ENCODE measurements at places on chromosomes 5 and 9.

GRCh38 chr5:150729859-150730258, 29.0 kb downstream of the DCTN4 start:
- no peak for DNase-seq

DNA sequence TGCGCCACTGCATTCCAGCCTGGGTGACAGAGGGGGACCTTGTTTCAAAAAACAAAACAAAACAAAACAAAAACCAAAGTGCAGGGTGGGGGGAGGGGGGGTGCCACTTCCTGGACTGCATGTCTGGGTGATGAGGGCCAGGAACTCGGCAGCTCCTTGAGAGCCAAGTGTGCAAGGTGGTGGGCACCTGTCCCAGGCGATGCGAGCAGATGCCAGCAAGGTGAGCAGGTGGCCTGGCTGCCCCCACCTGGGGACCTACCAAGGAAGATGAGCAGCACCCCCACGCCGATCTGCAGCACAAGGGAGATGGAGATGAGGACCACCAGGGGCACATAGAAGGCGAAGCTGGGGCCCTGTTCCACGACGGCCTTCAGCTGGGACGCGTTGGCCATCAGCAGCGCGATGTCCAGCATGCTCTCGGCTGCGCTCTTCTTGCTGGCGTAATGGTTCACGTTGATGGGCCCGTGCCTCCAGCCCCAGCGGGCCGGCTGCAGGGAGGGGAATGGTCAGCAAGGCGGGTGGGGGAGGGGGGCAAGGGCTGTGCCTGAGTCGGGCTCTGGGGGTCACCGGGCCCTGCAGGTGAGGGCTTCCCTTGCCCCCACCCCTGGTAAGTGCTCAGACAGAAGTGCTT, 7.8 kb downstream of the NINJ1 start:
- no peak for DNase-seq

DNA sequence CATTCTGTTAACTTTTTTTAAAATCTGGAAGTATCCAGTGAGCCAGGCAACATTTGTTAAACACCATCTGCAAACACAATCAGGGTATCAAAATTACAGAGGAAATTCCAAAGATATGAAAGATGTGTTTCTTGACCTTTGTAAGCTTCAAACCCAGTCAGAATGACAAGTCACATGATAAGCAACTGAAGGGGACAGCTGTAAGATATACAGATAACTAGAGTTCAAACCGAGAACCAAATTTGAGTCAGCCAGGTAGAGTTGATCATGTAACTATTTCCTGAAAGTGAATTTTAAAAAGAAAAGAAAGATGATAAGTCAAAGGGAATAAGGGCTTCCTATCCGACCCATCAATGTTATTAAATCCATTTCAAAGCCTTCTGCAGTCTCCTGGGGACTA, 196.2 kb downstream of the DEPDC1B start:
- DNase-seq = no peak

DNA sequence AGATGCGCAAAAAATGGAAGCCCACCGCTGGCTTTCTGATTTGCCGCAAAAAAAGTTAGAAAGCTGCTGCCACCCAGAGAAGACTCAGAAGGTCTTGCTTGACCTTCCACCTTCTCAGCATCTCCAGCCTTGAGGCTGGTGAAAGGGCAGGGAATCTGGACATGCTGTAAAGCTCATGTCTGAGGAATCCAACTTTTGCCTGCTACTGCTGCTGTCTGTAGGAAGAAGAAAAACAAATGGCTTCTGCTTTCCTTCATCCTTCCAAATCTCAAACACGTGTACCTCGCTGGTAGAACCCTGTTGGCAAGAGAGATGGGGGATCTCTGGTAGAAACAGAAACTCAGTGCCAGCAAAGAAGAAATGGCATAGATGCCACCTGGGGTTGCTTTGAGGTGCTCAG, 10.2 kb downstream of the TJP2 start:
- no peak for DNase-seq

DNA sequence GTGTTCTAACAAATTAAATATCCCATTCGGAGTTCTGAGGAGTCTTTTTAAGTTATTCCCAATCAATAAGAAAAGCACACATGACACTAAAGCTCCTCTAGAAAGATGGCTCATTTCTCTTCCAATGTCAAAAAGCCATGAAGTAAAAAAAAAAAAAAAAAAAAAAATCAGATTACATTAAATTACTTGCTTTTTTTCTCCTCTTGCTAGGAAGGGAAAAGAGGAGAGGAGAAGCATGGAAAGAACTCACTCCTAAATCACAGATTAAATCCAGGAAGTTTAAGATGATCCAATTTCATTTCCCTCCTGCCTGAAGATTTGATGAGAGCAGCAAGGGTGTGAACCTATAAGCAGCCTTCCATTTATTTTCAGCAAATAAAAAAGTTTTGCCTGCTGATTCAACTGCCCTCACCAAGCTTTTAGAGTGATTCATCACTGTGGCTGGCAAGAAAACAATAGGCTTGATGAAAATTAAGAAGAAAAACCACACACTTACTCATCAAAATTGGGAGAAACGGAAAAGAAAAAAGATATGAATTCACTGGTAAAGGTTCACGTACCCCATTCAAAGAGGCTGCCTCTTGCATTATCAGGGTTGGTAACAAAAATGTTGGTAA, 19.7 kb downstream of the MYO10 start:
- DNase-seq = no peak

GRCh38 chr5:181081989-181082388, 41.9 kb downstream of the BTNL9 start:
- no peak for DNase-seq

DNA sequence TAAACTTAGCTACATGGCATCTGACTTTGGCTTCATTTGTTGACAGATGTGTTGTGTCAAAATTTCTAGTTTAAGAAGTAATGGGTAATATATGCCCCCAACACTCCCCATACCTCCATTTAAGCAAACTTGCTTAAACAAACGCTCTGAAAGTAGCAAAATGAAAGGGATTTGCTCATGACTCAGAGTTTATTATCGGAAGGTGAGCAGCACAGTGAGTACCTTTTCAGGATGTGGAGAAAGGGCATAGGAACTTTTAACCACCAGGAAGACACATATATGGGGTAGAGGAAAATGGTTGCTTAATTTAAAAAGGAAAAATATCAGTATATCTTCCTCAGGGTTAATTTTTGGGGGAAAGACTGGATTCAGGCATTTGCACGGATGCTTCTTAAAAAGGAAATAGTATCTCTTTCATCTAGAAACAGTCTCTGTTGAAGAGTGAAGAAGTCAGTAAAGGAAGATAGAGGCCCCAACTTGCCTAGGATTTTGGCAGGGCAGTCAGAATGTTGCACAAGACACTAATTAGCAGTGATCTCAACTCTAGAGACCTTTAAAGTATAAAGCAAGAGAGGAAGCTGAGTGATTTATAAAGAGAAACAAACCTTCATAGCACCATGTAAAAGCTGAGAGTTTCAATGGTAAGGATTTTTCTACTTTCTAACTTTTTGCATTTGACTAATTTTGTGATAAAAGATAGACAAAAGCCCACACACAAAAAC, 155.1 kb downstream of the TRIO start:
- DNase-seq = no peak

DNA sequence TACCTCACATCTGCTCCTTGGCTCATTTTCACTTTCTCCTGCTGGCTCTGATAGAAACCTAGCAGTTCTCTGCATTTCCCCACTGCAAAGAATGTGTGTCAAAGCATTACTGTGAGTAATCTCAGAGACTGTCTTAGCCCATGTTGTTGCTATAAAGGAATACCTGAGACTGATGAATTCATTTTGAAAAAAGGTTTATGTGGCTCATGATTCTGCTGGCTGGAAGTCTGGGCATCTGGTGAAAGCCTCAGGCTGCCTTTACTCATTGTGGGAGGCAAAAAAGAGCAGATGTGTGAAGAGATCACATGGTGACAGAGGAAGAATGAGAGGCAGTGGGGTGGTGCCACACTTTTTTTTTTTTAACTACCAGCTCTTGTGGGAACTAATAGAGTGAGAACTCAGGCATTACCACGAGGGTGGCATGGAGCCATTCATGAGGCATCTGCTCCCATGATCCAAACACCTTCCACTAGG, 191.6 kb upstream of the CTNND2 start:
- DNase-seq = no peak

- DNase-seq = no peak
These were observed 2.9 kb upstream of the RBM22 start for GRCh38 chr5:150703762-150704161.

DNA sequence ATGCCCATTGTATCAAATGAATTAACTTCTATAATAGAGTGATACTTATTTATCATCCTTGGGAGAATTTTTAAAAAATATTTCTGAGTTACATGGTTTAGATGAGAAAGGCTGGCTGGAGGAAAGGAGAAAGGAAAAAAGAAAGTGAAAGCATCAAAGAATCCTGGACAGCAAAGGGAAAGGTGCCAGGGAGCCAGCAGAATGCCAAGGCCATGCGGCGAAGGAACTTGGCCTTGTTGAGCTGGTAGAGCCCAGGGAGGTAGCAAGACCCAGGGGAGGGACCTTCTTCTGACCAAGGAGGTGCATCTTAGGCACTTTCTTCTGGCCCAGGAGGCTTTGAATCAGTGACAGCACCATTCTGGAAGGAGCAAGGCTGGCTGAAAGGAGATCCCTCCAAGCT, 240.5 kb downstream of the ENC1 start:
- DNase-seq = no peak

DNA sequence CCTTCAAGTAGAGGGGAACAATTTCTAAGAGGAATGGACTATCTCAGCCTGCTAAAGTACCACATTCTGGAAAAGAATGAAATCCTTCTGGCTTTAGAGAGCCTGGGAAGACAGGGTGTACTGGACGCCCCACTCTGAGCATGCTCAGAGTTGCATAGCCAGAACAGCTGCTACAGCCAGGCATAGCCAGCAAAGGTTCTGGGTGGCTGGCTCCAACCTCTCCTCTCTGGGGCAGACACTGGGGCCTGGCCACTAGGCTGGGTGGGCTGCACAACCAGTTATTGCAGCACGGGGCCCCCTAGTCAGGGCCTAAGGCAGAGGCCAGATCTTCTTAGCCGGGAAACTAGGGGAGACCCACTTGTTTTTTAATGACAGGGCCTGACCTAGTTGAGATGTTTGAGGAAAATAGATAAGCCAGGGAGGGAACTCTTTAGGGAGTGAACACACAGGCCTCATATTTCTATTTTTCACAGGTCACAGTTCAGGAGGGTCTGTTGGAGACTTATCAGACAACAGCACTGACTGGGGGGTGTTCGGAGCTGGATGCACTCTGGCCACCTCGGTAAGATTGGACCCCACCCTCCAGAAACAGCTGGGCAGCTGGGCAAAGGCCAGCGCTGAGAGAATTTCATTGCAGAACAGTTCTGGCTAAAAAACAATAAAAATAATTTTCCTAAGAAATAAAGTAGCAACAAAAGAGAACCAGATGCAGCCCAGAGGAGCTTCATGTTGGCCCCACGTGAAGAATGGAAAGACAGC, 142.9 kb downstream of the LPAR1 start:
- no peak for DNase-seq

GRCh38 chr9:32866273-32866672, 82.9 kb downstream of the TMEM215 start:
- no peak for DNase-seq

DNA sequence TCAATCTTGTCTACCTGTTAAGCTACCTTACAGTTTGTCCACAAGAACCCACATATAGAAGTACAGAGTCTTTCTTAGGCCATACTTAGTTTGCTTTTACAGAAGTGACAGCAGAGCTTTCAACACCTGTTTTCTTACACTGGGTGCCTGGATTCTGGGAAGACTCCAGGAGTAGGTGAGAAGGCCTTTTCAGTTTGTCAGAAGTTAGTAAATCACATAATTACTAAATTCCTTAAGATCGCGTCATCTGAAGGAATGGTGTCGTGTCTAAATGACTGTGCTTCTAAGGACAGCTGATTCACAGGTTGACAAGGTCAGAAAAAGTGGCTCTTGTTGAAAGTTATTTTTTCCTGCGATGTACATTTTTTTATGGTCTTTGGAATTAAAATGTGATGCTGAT, 97.0 kb upstream of the FAM120A start:
- no peak for DNase-seq

DNA sequence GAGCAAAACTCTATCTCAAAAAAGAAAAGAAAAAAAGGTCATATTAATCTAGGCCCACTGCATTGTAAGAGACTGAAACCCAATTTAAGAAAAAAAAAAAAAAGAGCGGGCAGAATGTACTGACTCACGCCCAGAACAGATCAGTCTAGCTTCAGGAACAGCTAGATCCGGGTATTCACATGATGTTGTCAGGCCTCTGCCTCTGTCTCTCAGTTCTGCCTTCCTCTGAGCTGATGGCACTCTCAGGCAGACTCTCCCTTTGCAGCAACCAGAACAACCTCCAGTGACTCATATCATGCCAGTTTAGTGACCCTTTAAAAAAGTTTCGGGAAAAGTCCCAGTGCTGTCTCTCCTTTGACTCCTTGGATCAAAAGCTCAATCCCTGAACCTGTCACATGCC, 53.0 kb downstream of the NEURL1B start:
- no peak for DNase-seq

All from stimulated activated CD8-positive, alpha-beta memory T cell treated with anti-CD3 and anti-CD28 coated beads, Interleukin-15, amount 100 ng/mL, for 24 hours (primary cell).